Esophagus squamous epithelium (tissue), 5 donors: ENCODE measurements at places on chromosomes 7 and 10.

DNA sequence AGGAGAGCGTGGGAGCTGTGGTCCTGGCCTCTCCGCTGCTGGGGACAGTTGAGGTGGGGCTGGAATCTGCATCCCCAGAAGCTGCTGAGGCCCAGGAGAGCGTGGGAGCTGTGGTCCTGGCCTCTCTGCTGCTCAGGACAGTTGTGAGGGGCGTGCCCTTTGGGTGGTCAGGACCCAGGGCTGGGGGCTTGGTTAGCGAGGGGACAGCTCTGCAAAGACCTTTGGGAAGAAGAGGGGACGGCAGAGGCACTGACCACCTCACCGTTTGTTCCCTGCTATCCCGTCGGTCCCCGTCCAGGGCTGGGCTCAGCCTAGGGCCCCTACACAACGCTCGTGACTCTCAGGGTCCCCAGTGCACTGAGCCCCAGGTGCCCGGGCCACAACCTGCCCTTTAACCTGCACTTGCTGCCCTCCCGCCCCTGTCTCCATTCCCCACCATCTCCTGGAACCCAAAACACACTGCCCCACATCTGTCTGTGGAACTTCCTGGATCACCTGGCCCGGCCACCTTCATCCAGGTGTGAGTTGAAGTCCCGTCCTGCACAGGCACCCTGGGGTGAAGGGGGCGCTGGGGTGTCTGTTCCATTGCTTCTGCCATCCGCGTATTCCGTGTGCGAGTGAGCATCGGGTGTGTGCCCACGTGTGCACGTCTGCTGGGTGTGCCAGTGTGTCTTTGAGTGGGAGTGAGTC, 14.1 kb downstream of the FOXL3 start:
- no peaks in the 10 kb centered on the region for H3K36me3 ChIP-seq
- H3K27ac ChIP-seq, result no peak overlapping the region
- no peaks in the 10 kb centered on the region for H3K27me3 ChIP-seq
- no peaks in the 10 kb centered on the region for H3K4me1 ChIP-seq

DNA sequence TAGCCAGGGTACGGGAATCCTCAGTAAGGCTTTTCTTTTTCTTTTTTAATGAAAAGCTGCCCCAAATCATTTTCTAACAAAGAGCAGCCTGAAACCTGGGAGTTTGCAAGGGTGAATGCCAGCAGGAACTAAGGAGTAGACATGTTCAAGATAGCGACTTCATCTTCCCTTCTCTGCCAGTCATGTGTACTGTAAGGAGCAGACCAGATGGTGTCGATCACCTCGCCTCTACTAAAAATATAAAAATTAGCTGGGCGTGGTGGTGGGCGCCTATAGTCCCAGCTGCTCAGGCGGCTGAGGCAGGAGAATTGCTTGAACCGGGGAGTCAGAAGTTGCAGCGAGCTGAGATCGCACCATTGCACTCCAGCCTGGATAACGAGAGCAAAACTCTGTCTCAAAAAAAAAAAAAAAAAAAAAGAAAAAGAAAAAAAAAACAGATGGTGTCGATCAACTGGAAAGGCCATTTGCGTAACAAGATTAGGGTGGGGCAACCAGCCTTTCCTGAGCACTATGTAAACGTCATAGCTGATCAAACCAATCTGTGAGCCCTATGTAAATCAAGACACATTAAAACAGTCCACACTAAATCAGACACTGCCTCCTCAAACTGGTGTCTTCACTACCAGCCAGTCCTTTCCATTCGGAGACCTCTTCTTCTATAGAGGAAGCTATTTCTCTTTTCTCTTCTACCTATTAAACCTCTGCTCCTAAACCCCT, 33.8 kb downstream of the NOLC1 start:
- no peak for DNase-seq
- H3K36me3 ChIP-seq, result no peaks in the 10 kb centered on the region
- H3K4me1 ChIP-seq, result peaks cover 8% of the 10 kb centered on the region

DNA sequence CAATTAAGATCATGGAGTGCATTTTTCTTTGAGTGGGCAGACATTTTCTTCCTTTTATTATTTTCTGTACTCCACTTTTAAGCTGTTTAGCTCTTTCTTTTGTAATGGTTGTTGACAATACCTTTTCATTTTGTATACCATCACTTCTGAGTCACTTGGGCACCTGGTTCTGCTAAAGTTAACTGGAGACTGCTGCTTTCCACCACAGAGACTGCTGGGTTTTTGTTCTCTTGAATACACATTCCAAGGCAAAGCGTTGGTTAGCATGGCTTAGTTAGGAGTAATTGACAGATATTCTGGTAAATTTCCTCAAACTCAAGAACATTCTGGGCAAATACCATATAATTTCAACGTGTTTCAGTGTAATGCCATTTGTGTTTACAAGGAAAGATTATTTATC, 541.9 kb upstream of the CELF2 start:
- H3K27ac ChIP-seq, result no peak overlapping the region
- no peaks in the 10 kb centered on the region for H3K36me3 ChIP-seq
- no peak for DNase-seq
- no peak overlapping the region for H3K4me3 ChIP-seq
- H3K4me1 ChIP-seq, result no peaks in the 10 kb centered on the region

DNA sequence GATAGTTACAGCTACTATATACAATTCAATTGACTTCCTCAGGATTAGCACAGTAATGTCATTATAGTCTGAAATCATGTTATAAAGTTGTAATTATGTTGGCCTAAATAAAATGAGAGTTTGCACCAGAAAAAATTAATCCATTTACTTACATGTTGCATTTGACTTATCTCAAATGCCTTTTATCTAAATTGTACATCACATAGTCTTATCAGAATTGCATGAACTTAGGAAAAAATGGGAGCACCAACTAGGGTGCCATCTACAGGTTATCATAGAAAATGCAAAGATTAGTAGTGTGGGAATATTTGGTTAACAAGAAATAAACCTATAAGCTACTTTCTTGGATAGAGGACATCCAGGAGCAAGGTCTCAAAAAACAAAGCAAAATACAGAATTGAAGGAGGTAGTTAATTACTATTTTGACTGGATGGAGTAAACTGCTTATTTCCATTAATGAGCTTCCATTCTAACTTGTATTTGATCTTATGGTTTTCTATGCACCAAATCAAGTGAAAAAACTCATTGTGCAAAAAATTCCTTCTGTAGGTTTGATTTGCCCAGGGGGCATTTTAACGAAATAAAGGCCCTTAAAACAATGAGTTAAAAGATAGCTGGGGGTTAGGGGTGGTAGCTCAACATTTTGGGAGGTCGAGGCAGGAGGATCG, 60.0 kb upstream of the ORC5 start:
- H3K27ac ChIP-seq, result no peak overlapping the region
- no peak for DNase-seq
- H3K4me3 ChIP-seq, result no peak overlapping the region
- peaks cover 3% of the 10 kb centered on the region for H3K27me3 ChIP-seq
- H3K36me3 ChIP-seq, result no peaks in the 10 kb centered on the region
- H3K4me1 ChIP-seq, result no peaks in the 10 kb centered on the region

DNA sequence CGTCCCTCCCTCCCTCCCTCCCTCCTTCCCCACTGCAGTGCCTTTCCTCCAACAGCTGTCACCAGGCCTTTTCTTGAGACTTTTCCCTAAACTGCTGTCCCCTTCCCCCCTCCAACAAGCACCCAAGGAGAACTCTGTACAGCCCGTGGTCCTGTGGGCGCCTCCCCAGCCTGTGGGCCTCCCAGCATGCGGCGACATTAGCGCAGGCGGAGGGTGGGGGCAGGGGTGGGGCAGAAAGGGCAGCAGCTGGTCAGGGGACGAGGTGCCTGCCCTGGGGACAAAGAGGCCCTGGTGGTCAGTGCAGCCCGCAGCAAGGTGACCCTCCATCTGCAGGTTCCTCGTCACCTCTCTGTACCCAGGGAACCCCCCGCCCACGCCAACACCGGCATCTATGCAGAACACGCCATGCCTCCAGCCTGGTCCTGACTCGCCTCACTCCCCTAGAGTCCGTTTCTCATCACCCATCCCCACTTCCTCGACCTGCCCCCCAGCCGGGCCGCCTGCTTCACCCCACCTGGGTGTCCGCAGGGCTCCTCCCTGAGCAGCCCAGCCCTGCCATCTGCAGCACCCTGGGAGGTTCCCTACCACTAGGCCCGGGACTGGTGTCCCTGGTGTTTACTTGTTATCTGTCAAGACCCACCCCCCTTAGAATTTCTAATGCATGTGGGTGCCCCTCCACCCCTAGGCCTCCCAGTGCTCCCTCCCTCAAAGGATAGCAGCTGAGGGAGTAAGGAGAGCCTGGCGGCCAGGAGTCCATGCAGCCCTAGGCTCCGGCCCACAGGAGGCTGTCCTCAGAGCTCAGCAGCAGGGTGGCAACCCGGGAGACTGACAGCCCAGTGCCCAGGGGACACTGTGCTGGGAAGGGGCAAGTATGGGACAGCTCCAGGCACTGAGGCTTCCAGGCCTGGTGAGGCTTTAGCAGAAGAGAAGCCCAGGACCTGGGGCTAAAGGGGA, 147.8 kb downstream of the ARHGAP22 start:
- no peaks in the 10 kb centered on the region for H3K4me1 ChIP-seq
- DNase-seq, result no peak
- H3K4me3 ChIP-seq, result no peak overlapping the region
- no peak overlapping the region for H3K27ac ChIP-seq
- H3K36me3 ChIP-seq, result no peaks in the 10 kb centered on the region

DNA sequence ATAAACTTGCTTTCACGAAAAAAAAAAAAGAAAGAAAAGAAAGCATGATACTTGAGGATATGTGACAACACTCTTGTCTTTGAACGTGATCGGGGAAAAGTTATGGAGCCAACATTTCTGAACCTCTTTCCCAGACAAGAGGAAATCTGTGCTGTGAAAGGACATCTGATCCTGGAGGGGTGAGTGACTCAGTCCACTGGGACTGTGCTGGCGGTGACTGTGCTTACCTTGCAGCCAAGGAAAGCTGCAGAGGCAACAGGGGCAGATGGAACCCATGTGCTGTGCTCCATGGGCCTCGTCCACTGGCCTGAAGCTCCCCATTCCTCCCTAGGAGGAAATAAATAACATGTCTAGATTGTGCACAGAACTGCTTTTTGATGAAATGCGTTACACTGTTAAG, 116.5 kb upstream of the RAB11FIP2 start:
- H3K4me3 ChIP-seq, result no peak overlapping the region
- H3K27ac ChIP-seq, result no peak overlapping the region
- no peaks in the 10 kb centered on the region for H3K27me3 ChIP-seq
- H3K36me3 ChIP-seq, result no peaks in the 10 kb centered on the region

GRCh38 chr10:122010405-122011050, 21.6 kb downstream of the TACC2 start:
- no peaks in the 10 kb centered on the region for H3K4me1 ChIP-seq
- H3K36me3 ChIP-seq, result no peaks in the 10 kb centered on the region
- H3K27ac ChIP-seq, result no peak overlapping the region

GRCh38 chr10:88565072-88565471, 18.0 kb downstream of the RNLS start:
- H3K4me1 ChIP-seq, result no peaks in the 10 kb centered on the region
- DNase-seq, result no peak
- H3K27me3 ChIP-seq, result no peaks in the 10 kb centered on the region
- no peaks in the 10 kb centered on the region for H3K36me3 ChIP-seq
- no peak overlapping the region for H3K4me3 ChIP-seq
- no peak overlapping the region for H3K27ac ChIP-seq

DNA sequence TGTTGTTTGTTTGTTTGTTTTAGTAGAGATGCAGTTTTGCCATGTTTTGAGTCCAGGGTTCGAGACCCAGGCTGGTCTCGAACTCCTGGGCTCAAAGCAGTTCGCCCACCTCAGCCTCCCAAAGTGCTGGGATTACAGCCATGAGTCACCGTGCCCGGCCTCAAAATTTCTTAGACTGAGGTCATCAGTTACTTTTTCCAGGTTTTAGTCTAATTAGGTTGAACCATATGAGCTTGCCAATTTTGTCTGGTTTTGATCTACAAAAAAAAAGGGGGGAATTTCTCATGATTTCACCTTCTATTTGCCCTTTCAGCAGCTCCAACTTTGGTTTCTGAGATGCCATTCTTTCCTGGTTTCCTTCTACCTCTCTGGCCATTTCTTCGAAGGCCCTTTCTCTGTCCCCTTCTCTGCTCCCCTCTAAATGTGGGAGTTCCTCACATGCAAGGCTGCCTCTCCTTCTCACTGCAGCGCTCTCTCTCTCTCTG, 5.5 kb downstream of the CUEDC2 start:
- H3K27me3 ChIP-seq, result no peaks in the 10 kb centered on the region
- H3K4me1 ChIP-seq, result peaks cover 22% of the 10 kb centered on the region
- peaks cover 9% of the 10 kb centered on the region for H3K36me3 ChIP-seq
- no peak overlapping the region for H3K27ac ChIP-seq

GRCh38 chr7:2702594-2702957, 14.6 kb downstream of the AMZ1 start:
- no peaks in the 10 kb centered on the region for H3K36me3 ChIP-seq
- H3K4me1 ChIP-seq, result peaks cover 3% of the 10 kb centered on the region
- no peak overlapping the region for H3K27ac ChIP-seq
- no peak overlapping the region for H3K4me3 ChIP-seq
- no peak for DNase-seq

- H3K27ac ChIP-seq, result peak overlapping the region; percentile 29
- H3K4me1 ChIP-seq, result no peaks in the 10 kb centered on the region
- DNase-seq, result no peak
- H3K27me3 ChIP-seq, result no peaks in the 10 kb centered on the region
These were observed 20.4 kb upstream of the PIK3AP1 start for GRCh38 chr10:96740579-96741281.

DNA sequence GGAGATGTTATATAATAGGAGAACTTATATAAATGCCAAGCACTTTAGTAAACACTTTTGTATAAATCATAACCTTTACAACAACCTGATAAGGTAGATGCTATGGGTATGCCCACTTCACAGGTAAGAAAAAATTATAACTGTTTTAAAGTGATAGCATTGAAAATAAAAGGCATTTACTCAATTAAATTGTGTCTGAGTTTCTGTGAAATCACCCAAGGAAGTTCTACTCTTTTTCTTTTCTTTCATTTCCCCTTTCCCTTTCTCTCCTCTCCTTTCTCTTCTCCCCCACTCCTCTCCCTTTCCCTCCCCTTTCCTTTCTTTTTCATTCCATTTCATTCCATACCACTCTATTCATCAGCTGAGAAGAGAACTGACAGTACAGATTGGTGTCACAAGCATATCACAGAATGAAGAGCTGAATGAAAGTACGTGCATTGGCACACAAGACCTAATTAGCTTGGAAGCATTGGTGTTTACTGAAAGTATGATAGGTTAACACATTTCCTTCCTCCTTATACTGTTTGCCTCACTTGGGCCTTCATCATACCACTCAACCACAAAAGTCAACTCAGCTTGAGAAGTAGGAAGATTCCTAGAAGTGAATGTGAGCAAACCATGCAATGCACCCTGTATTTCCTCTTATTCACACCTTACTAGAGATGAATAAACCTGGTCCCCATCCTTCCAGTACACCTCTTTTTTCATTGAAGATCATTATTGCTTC, 117.9 kb upstream of the AGR3 start:
- H3K27ac ChIP-seq, result no peak overlapping the region
- H3K4me3 ChIP-seq, result no peak overlapping the region
- peaks cover 3% of the 10 kb centered on the region for H3K4me1 ChIP-seq
- H3K27me3 ChIP-seq, result no peaks in the 10 kb centered on the region
- DNase-seq, result no peak

DNA sequence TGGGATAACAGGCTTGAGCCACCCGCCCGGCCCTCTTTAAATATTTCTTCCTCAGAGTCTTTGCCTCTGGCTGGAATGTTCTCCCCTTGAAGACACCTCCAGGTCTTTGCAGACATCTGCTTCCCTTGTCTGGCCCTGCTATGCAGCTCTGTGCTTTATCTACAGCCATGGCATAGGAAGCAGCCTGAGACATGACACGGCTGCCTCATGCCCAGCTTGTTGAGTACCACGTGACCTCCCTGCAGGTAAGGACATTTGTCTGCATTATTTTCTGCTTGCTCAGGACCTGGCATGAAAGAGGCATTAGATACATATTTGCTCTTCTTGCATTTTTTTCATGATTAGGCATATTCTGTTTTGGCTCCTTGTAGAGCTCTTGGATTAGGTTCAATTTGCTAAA, 113.8 kb upstream of the KLF6 start:
- no peak for DNase-seq
- H3K4me3 ChIP-seq, result no peak overlapping the region
- H3K36me3 ChIP-seq, result no peaks in the 10 kb centered on the region
- H3K4me1 ChIP-seq, result peaks cover 6% of the 10 kb centered on the region
- no peaks in the 10 kb centered on the region for H3K27me3 ChIP-seq
